ENCODE measurements at places on chromosomes 7 and 10.

- DNase-seq = peak; percentile 67
Measured at GRCh38 chr10:47164126-47164799, 135.7 kb upstream of the GDF10 start.

GRCh38 chr10:131901181-131901829, 497 bp downstream of the PPP2R2D start:
- DNase-seq = no peak

- DNase-seq = no peak
Measured at GRCh38 chr10:117536072-117536865, 6.3 kb upstream of the EMX2 start.

DNA sequence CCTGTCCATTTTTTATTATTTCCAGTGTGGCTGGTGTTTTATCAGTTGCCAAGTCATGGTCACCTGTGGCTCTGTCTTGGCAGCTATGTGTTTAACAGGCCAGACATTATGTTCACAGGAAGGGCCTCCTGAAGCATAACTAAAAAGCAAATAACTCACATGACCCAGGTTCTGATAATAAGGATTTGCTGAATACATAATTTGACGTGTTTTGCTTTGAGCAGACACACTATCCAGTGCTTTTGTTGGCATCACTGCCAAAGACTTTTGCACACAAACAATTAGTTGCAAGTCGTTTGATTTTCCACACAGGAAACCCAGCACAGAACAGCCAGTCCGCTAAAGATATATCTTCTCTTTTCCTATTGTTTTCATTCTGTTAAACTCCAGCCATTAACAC, 173.6 kb downstream of the ARL4A start:
- DNase-seq = no peak

GRCh38 chr10:116574797-116575196, 16.0 kb upstream of the PNLIPRP1 start:
- no peak for DNase-seq

DNA sequence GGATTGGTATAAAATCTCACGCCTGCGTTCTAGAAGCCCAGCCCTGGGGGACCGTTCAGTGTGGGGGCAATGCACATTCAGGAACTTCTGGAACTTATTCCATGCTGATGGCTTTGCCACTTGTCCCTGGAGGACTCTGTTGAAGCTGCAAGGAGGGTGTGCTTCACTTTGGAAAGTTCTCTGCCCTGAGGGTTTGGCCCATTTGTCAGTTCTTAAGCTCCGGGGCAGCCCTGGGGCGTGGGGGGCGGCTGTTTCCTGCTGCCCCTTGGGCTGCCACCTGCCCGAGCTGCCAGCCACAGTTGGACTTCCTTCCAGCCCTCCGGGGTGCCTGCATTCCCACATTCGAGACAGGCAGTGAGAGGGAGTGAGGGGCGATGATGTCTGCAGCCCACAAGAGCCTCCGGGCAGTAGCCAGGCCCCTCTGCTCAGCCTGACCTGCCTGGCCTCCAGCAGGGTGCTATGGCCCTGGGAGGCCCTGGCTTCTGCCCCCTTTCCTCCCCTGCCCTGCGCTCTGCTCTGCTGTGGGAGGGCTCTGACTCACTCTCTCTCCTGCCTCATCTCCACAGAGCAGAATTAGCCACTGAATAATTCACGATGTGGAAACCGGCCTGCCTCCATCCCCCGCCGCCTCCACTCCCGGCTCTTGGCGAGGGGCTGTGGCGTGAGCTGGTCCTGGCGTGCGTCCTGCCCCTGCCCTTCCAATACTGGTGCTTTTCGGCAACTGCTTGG, 1.9 kb downstream of the TTYH3 start:
- DNase-seq = peak; percentile 52

- no peak for DNase-seq
Measured at GRCh38 chr7:51590746-51591145, 274.1 kb upstream of the COBL start.

GRCh38 chr10:27857616-27858015, 112.0 kb upstream of the MKX start:
- no peak for DNase-seq

DNA sequence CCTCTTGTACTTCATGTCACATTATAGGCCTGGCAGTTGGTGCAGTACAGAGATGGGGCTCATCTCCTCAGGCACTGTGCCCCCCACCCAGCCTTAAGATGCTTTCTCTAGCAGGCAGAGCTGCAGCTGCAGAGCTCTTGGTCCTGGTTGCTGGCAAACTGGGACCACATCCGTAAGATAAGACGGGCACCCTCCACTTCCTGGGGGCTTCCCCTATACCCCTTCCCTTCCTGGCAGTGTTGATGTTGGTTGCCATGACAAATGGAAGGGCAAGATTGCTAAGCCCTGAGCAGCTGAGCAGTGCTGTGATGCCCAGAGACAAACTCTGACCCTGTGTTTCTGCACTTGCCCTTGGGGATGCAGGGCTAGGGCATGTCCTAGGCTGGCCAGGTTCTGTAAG, 103.4 kb upstream of the ANLN start:
- DNase-seq = no peak

DNA sequence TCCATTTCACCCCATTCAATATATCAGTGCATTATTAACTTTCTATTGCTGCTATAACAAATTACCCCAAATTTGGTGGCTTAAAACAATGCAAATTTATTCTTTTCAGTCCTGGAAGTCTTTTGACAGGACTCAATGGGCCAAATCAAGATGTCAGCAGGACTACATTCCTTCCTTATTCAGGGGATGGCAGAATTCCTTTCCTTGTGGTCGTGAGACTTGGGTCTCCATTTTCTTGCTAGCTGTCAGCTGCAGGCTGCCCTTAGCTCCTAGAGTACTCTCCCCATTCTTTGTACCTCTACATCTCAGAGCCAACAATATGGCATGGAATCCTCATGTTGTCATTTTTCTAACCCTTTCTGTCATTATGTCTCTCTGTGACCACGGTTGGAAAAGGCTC, 310.6 kb downstream of the HDAC9 start:
- no peak for DNase-seq

DNA sequence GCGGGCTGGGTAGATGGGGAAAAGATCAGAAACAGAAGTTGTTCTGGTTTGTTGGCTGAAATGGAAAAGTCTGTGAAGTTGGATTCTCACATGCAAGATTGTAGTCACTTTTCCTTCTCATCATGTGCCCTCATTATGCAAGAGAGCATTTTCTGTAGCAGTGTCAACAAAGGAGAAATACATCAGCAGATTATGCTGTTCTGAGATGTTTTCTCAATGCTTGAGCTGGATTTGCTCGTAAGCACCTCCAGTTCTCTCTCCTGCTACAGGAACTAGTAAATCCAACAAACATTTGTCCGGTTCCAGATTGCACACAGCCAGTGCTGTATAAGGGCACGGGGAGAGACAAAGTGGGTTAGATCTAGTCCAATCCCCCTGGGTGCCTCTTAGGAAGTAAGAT, 90.0 kb downstream of the GATA3 start:
- no peak for DNase-seq

- no peak for DNase-seq
Measured at GRCh38 chr10:6701289-6701688, 121.2 kb upstream of the PRKCQ start.

- peak; percentile 39 for DNase-seq
Measured at GRCh38 chr7:27745064-27745583, 5.2 kb downstream of the TAX1BP1 start.

GRCh38 chr10:86775056-86775869, 18.8 kb downstream of the BMPR1A start:
- DNase-seq = no peak

- no peak for DNase-seq
Measured at GRCh38 chr7:142153400-142153799, 41.9 kb downstream of the MGAM2 start.
